ENCODE measurements at places on chromosomes 7 and 10.

- no peak for DNase-seq
Observed at GRCh38 chr7:80210400-80210799, 75.8 kb downstream of the GNAI1 start.

GRCh38 chr7:151438864-151439601 is 908 bp downstream of the CRYGN start:
- DNase-seq: no peak

DNA sequence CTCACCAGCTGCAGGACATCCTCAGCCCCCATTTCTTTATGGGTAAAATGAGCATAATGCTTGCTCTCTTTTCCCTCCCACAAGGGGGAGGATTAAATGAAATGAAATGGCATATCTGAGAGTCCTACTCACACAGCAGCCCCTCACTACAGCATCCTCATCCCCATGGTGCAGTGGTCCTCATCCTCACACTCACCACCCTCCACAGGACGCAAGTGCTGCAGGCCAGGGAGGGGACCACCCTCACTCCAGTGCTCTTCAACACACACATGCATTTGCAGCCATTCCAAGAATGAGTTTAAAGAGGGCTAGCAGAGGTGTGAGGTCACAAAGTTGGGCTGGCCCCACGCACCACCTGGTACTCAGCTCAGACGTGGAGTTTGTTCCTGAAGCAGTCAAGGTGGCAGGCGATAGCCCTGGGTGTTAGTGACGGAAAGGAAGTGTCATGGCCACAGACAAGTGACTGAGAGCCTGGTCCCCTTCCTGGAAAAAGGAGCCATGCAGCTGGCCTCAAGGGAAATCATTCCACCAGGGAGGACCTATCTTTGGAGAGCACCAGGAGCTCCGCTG is 234.0 kb downstream of the TNS3 start:
- no peak for DNase-seq

GRCh38 chr7:129559564-129559963 is 52.0 kb upstream of the NRF1 start:
- DNase-seq: no peak

GRCh38 chr7:24609059-24609458 is 35.8 kb downstream of the PALS2 start:
- no peak for DNase-seq

GRCh38 chr10:12489806-12490205 is 140.5 kb downstream of the CAMK1D start:
- no peak for DNase-seq
